Pulmonary artery endothelial cell (primary cell): ENCODE measurements at places on chromosomes 7 and 10.

GRCh38 chr7:100895956-100896731 lies 456 bp upstream of the ACHE start:
- no peak for DNase-seq

GRCh38 chr7:93185303-93186027 lies 37.3 kb upstream of the SAMD9L start:
- no peak for DNase-seq

- no peak for DNase-seq
Observed at GRCh38 chr7:96962221-96962885, 43.0 kb upstream of the DLX6 start.

DNA sequence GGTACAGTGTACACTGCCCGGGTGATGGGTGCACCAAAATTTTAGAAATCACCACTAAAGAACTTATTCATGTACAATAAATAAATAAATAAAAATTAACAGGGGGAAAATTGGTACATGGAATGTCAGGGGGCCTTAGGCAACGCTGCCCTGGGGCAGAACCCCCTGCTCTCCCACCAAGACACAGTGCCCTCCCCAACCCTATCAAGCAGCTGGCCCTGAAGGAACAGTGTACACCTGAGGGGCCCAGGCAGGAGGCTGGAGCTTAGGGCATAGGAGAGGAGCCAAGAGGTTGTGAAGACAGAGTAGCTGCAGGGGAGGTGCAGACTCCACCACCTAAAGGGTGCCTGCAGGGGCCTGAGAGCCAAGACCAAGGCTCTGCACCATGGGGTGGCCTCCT lies 128.8 kb downstream of the BMS1 start:
- DNase-seq, result no peak

DNA sequence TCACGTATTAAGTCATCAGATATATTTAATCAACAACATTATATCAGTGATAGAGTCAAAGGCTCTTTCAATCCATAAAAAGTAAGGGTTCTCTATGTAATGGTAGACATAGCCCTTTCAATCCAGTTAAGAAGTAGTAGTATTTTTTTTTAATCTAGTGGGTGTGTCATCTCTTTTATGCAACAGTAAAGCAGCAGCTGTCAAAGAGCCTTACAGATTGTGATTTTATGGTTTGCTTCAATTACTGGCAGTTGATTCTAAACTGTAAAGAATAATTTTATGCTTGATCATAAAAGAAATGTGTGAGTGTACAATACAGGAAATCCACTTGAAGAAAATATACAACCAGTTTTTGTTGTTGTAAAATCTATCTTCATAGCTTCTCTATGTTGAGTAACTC lies 902.6 kb upstream of the MBL2 start:
- DNase-seq, result no peak

DNA sequence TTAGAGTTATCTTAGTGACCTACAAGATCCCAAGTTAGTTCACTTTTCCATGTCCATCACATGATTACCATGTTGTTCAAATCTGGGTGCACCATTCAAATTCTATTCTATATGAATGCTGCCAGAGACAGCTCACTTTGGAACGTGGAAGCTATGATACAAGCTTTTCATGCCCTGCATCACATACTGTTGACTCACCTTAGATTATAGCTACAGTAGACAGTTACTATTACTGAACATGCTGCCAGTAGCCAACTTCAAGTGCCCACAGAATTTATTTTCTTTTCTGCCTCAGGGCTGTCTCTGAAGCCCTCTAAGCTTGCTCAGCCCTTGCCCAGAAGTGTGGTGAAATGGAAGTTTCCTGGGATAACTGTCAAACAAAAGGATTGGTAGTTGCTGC lies 231.1 kb downstream of the GPR158 start:
- no peak for DNase-seq

DNA sequence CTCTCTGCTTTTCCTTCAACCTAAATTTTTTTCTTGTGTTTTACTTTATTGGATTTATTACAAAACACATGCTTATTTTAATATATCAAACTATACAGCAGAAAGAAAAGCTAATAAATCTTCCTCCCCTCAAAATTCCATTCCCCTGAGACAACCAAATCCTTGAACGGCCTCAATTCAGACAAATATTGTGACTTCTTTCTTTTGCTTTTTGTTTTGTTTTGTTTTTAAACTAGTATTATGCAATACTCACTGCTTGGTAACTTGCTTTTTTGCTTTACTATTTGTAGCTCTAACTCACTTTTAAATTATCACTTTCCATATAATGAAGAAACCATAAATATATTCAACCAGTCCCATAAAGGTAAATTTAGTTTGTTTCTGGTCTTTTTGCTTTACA lies 59.4 kb upstream of the CDK1 start:
- no peak for DNase-seq

GRCh38 chr7:85405016-85405902 lies 218.4 kb upstream of the SEMA3D start:
- no peak for DNase-seq
